HTR-8/SVneo (cell line): ENCODE measurements at places on chromosomes 13 and 19.

DNA sequence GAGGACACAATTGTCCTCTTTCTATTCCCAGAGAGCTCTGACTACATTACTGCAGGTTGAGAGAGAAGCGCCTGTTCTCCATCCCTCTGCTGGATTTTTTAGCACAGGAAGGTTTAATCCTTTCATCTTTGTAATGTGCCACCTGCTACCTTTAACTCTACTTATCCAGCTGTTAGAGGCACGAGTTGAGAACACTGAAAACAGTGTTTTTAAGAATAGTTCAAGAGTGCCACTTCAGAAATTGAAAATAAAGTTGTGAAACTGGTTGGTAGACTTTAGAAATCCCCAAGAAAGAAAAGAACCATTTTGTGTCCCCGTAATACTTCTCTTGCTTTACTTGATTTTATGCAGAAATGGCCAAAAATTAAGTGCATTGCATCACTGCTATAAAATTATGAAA lies 20.6 kb downstream of the FREM2 start:
- no peak for DNase-seq

GRCh38 chr13:21014139-21014501 lies 47.3 kb downstream of the LATS2 start:
- DNase-seq, result no peak

DNA sequence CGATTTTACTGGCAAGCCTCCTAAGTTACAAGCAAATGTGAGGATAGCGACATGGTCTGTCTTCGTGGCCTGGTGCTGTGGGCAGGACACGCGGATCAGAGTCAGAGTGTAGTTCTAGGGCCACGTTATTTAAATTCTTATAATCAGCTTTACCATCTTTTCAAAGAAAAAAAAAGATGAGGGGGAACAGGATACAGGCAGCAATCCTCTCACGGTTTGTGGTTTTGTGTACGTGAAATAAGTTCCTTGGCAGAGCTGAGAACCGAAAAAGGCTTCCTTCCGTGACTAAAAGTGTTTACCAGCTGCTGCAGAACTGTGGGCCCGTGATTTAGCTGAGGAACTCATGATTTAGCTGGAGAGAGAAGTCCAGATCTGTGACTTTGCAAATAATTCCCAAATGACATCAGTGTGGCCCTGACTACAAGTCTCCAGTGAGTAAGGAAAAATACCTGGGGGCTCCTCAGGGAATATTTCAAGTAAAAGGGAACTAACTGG lies 27.2 kb downstream of the RCBTB2 start:
- no peak for DNase-seq

- no peak for DNase-seq
These were observed 550.7 kb upstream of the SLITRK5 start for GRCh38 chr13:87120476-87120875.

GRCh38 chr13:74158028-74158427 lies 23.8 kb upstream of the KLF12 start:
- no peak for DNase-seq

- DNase-seq, result no peak
These were observed 74.2 kb upstream of the RFC3 start for GRCh38 chr13:33743438-33744368.

GRCh38 chr13:41470196-41470595 lies 12.8 kb downstream of the RGCC start:
- no peak for DNase-seq

GRCh38 chr13:110340812-110341444 lies 33.8 kb downstream of the COL4A2 start:
- DNase-seq, result peak; percentile 18
